ENCODE measurements at places on chromosomes 13 and 19. TPM values are rescaled to one million over a fixed set of nuclear protein-coding genes. Genes with fewer than 3 reads are reported as not detected.

Gene OR7D2
- total RNA-seq = not detected

Gene PRRG2
- 0.94 TPM for total RNA-seq

Gene UBXN6
- 52.6 TPM for total RNA-seq

Gene CPAMD8
- 8.1 TPM for total RNA-seq

Gene MBD3L2
- total RNA-seq = not detected

Gene ZNF471
- 48.5 TPM for total RNA-seq
